Motor neuron (in vitro differentiated cells): ENCODE measurements at places on chromosomes 1 and 21. TPM values are rescaled to one million over a fixed set of nuclear protein-coding genes. Genes with fewer than 3 reads are reported as not detected.

RALGPS2 gene
- 5.6 and 7.4 TPM in 2 replicates for total RNA-seq

KPRP gene
- 0.56 TPM in 1 of 2 replicates, not detected in the other for total RNA-seq

GUCA2A gene
- not detected in 2 replicates for total RNA-seq

IL20 gene
- not detected in 2 replicates for total RNA-seq

TSPAN2 gene
- total RNA-seq: 11.1 and 11.6 TPM in 2 replicates
